ENCODE measurements at places on chromosomes 3 and 15. TPM values are rescaled to one million over a fixed set of nuclear protein-coding genes. Genes with fewer than 3 reads are reported as not detected.
A peak's percentile ranks its signal among the peaks of the same experiment; 100 is the strongest.

GRCh38 chr15:56732135-56732885, 999 bp downstream of the ZNF280D start:
- no peak for DNase-seq

The EAF1 gene
- 8.3 TPM for polyA plus RNA-seq

- no peak for DNase-seq
Measured at GRCh38 chr15:70530906-70531305, 232.5 kb downstream of the UACA start.

DNA sequence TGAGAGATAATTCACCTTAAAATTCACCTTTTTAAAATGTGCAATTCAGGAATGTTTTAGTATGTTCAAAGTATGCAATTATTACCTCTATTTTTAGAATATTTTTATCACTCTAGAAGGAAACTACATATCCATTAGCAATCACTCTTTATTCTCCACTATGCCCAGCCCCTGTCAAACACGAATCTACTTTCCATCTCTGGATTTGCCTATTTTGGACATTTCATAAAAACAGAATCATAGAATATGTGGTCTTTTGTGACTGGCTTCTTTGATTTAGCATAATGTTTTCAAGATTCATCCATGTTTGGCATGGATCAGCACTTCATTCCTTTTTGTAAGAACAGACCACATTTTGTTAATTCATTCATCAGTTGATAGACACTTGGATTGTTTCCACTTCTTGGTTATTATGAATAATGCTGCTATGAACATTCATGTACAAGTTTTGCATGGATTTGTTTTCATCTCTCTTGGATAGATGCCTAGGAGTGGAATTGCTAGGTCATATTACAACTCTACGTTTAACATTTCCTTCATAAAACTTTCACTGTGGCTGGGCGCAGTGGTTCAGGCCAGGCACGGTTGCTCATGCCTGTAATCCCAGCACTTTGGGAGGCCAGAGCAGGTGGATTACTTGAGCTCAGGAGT, 12.7 kb downstream of the HMCES start:
- no peak for DNase-seq

DNA sequence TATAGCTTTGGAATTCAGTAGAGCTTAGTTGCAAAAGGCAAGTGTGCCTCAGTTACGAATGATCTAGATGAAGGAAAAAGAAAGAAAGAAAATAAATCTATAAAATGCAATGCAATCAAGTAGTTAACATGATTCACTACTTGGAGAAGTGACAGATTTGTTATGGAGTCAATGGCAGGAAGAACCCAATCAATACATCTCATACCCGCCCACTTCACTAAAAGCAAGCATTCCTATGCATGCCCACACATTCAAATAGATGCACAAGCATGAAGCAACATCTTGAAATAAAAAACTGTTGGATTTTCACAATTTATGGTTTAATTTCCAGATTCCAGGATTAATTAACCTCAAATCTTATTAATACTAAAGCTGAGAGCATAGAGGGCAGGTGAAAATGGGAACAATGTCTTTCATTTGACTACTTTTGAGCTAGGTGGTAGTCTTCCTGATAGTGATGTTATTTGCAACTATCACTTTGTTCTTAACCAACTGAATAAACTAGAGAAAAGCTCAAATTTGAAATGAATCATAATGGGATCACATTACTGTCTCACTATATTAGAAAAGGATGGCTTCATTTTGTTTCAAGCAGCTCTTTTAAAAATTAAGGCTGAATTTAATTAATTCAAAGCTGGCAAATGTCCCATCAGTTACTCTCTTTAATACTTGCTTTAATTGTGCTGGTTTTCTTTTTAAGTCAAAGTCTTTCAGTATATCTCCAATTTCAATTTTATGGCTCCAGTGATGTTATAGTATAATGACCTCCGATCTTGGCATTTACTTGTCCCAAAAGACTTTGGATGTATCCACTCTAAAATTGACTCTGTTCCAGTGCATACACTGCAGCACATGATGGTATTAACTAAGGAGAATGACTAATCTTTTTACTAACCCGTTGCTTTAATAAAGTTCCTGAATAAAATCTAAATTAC, 46.7 kb upstream of the CCDC50 start:
- DNase-seq: no peak

The CLASP2 gene
- 8.8 TPM for polyA plus RNA-seq

- no peak for DNase-seq
Measured at GRCh38 chr3:113193288-113193687, 18.1 kb upstream of the BOC start.

DNA sequence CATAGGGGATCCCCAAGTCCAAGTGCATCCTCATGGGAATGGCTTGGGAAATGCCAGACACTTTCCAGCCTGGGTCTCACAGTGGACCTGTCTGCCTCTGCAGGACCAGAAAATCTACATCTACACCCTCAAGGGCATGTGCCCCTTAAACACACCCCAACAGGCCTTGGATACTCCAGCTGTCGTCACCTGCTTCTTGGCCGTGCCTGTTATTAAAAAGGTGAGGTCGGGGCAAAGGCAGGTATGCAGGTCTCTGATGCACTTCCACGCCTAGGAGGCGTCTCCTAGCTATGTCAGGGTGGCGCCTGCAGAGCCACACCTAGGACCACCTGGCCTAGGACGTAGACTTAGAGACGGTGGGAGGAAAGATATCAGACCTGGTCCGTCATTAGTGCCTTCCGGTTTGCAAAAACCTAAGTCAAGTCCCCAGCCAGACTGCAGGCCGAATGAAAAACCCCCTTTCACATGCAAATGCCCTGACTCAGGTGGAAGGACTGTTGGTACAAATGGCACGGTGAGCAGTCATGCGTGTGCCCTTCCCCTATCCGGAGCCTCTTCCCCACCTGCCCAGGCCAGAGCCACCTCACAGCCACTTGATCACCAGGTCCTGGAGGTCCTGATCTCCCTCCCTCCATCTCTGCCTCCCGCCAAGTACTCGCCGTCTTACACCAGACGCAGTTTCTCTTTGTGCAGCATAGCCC, 143.5 kb downstream of the LRRK1 start:
- DNase-seq: peak; percentile 61

DNA sequence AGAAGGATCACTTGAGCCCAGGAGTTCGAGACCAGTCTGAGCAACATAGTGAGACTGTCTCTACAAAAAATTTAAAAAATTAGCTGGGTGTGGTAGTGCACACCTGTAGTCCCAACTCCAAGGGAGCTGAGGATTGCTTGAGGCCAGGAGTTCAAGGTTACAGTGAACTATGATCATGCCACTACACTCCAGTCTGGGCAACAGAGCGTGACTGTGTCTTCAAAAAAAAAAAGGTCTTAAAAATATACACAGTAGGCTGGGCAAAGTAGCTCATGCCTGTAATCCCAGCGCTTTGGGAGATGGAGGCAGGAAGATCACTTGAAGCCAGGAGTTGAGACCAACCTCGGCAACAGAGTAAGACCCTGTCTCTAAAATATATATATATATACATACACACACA, 11.2 kb upstream of the CAMK1 start:
- no peak for DNase-seq

The KBTBD13 gene
- polyA plus RNA-seq: not detected

- no peak for DNase-seq
Measured at GRCh38 chr3:23553353-23553752, 252.4 kb upstream of the UBE2E1 start.
